ENCODE measurements at places on chromosomes 7 and 10.

DNA sequence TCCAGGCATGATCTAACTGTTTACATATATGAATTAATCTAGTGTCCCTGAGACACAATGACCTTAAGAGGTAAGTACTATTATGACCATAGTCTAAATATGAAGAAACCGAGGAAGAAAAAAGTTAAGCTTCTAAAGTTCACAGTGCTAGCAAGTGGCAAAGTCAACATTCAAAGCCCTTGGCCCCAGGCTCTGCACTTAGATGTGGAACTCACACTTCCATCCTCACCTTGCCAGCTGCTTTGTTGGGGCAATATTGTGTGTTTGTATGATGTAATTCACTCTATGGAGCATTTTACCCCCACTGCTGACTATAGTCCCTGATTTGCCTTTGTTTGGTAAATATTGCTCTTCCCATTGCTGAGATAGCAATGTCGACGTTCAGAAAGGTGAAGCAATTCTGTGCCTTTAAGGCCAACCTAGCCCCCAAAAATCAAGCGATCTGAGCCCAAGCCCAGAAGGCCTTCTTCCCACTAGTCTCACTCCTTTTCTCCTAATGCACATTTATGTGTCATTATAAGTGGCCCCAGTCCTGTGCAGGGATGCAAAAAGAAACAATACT is 487.6 kb upstream of the ZMIZ1 start:
- no peak for DNase-seq

DNA sequence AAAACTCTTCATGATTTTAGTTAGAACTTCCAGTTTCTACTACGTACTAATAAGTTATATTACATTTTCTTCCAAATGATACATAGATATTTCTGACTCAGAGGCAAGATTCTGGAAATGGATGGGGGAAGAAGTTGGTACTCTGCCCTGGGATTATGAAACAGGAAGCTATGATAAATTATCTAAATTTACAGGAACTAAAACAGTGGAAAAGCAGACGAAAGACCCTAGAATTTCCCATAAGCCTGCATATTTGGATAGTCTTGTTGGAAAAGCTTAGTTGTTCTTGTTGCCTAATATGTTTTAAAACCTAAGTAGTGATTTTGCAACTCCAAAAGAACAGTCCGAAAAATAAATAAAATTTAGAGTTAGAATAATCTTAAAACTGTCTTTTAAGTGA is 21.8 kb downstream of the CFAP69 start:
- DNase-seq = no peak

GRCh38 chr10:71685554-71686232 is 33.9 kb downstream of the C10orf105 start:
- no peak for DNase-seq

DNA sequence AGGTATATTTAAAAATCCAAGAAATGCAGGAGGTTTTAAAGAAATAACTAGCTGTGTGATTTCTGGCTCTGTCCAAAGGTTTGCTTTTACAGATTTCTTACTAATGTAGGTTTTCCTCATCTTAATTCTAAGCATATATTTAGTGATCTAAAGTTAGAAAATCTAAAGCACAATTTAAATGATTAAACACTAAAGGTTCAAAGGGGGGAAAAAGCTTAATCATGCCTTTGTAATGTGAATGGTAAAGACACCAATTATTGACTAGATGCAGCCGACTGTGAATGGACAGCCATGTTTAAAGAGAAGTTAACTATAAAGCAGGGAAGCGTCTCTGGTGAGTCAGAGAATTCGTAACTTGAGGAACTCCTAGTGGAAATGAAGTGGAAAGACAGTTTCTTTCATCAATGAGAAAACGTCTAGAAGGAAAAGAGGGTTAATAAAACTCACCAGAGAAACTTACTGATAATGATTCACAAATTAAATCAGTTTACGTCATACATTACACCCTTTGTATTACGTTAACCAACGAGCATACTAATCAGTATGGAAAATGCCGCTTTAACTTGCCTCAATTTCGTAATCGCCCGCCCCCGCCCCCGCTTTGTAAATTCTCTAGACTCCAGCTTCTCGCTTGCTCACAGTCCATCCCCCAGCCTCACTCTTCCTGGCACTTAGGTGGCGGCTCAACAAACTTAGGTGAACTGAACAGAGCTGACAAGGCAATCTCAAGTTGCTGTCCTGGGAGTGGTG is 1.1 kb upstream of the HBP1 start:
- DNase-seq = peak; percentile 67

- DNase-seq = no peak
These were observed 244.9 kb downstream of the SKAP2 start for GRCh38 chr7:26619348-26619984.

- no peak for DNase-seq
These were observed 24.8 kb downstream of the JCAD start for GRCh38 chr10:30034433-30035137.

- no peak for DNase-seq
These were observed 197.0 kb upstream of the ZMIZ1 start for GRCh38 chr10:78871796-78872195.

- DNase-seq = no peak
These were observed 84.4 kb downstream of the OTUD1 start for GRCh38 chr10:23523251-23523650.

GRCh38 chr10:6410830-6411229 is 169.2 kb downstream of the PRKCQ start:
- DNase-seq = no peak

DNA sequence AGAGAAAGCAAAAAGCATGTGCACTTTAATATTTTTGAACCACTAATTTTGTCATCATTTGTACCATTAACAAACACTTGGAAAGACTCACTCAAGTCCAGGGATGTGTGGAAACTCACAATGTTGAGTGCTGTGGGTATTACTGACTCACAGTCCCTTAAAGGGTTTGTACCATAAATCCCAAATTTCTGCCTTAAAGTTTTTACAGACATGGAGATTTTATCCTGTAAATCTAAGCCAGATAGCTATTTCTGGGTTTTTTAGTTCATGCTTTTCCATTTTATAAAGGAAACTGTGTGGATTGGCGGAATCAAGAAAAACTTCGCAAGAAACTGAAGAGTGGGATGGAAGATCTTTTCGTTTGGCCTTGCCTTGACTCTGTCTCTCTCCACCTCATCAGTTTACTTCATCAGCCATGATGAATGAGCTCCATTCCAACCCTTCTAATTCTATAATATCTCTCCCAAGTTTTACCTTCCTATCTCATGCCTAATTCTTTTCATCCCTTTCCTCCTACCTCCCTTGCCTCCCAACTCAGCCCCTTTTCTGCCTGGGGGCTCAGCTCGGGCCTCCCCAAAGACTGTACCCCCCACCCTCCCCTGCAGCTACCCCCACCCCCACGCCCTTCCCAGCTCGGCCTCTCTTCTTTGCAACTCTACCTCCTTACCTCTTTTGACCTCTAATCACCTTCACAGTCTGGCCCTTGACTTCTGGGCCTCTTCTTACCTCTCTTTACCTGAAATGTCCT is 218.5 kb upstream of the MKLN1 start:
- DNase-seq = no peak

- no peak for DNase-seq
These were observed 37.3 kb upstream of the TMEM254 start for GRCh38 chr10:80041162-80041561.

DNA sequence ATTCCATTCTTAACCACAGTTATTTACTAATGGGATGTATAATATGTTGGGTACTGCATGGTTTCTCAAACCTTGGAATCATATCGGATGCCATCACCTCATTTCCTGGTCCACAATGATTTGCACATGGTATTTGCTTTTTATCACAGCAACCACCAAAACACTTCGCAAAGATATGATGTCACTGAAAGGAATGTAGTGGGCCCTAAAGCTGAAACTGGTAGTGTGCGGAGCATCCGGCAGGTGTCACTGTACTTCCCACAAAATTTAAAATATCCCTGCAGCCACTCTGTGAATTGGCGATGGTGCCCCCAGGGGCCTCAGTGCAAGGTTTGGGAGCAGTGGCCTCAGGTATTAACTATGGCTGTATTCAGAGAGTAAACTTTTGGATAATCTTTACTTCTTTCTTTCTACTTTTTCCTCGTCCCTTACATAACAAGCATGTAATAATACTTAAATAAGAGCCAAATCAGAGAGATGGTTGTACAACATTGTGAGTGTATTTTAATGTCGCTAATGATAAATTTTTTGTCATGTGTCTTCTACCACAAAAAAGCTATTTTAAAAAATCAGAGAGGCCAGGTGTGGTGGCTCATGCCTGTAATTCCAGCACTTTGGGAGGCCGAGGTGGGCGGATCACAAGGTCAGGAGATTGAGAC is 66.2 kb downstream of the FAM241B start:
- DNase-seq = no peak

DNA sequence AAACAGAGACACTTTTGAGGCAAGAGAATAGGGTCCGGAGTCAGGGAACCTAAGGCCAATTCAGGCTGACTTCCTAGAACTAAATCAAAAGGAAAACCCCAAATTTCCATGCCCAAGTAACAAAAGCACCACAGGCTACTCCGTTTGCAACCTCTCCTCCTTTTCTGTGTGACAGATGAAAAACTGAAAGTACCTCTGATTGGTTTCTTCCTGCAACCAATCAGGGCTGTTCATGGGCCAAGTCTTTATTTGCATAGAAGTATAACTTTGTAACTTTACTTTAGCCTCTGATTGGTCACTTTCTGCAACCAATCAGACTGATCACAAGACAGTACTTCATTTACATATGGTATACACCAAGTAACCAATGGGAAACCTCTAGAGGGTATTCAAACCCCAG is 239.9 kb upstream of the KCND2 start:
- DNase-seq = no peak

DNA sequence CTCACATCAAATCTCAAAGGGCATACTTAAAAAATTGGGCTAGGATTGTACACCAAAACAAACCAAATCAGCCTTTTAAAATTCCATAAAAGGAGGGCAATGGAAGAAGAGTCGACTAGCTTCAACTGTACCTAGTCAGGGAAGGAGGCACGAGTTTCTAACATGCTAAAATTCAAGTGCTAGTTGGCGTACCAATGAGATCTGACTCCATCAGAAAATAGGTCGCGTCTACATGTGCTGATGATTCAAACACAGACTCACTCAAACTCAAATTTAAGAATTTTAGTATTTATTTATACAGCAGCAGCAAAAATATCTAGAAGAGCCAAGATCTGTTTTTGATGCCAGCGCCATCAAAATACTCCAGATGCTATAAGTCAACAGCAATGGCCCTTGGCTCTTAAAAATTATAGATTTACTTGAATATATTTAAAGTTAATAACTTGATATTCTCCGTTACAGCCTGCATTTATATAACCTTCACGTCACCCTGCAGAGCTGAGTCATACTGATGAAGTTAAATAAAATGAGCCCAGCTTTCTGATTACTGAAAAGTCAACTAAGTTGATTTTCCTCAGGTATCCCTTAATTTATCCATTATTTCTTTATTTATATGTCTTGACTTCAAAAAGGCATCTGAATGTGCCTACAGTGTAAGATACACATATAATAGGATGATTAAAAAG is 302.1 kb upstream of the IMMP2L start:
- no peak for DNase-seq

- DNase-seq = no peak
These were observed 3.2 kb upstream of the ASAH2 start for GRCh38 chr10:50254479-50254878.

- no peak for DNase-seq
These were observed 50.0 kb downstream of the VCL start for GRCh38 chr10:74047871-74048270.

GRCh38 chr7:111853201-111853990 is 291.1 kb upstream of the IMMP2L start:
- no peak for DNase-seq

DNA sequence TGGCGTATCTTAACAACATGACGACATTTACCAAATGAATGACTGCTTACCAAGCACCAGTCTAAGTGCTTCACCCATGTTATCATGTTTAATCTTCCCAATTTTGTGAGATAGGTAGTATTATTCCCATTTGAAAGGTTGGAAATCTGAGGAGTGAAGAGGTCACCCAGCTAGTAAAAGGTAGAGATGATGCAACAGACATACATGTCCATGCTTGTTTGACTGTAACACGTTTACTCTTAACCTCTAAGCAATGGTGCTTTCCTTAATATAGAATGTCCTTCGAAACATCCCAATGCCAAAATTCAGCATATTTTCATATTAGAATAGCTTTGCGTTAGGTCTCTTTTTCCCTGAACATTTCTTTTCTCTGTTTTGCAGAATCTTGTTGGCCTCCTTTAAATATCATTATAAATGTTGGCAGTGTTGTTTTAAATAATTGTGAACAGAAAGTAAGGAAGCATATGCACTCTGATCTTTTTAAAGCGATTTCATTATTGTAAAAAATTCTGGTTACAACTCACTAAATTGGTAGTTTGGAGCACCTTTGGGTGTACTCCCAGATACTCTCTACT is 722.8 kb downstream of the AUTS2 start:
- DNase-seq = no peak

DNA sequence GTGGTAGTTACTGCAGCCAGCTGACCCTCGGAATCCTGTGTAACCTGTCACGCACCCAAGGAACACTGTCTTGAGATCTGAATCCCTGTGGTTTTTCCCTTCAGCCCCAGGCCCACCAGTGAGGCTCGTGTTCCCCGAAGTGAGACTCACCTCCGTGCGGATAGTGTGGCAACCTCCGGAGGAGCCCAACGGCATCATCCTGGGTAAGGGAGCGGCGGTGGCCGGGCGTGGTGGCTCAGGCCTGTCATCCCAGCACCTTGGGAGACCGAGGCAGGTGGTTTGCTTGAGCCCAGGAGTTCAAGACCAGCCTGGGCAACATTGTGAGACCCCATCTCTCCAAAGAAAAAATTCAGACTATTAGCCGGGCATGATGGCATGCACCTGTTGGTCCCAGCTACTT is 549.9 kb upstream of the FOXK1 start:
- DNase-seq = no peak

- DNase-seq = no peak
These were observed 594.2 kb downstream of the DNAJB6 start for GRCh38 chr7:157930926-157931466.

DNA sequence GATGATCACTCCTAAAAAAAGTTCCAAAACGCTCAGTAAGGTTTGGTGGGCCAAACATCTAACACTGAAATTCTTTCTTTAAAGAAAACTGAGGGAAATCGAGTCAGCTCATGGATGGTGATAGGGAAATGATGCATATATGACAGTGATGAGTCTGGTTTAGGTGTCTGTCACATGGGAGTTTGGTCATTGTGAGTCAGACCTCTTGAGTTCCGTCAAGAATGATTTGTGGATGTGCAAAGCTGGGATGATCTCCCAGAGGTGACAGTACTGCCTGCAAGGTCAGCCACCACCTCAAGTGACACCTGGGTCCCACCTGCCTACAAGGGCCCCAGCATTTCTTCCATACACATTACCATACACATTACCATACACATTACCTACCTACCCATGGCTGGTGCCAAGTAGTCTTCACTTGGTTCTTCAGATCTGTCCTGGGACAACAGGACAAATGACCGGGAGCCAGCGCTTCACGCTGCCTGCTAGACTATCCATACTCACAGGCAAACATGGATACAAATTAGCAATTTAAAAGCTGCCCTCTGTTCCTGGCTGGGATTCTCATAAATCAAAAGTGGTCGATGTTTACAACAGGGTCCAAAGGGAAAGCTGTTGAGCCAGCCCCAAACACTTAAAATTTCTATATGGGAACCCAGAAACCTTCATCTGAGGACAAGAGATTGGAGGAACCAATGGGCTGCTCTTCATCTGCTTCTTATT is 128.4 kb downstream of the ADAM12 start:
- no peak for DNase-seq
